ENCODE measurements at places on chromosomes 4 and X.

DNA sequence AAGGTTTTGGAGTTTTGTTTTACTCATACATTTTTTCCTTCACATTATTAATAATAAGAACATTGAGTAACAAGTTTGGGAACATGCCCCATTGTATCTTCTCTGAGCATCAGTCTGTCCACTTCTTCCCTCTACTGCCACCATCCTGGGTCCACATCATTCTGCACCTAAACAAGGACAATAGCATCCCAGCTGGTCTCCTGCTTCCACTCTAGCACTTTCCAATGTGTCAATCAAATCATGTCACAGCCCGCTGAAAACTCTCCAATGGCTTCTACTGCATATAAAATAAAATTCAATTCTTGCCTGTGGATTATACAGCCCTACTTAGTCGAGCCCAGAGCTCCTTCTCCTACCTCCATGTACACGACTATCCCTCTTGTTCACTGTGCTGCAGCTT lies 66.8 kb upstream of the RBPJ start:
- DNase-seq, result no peak

DNA sequence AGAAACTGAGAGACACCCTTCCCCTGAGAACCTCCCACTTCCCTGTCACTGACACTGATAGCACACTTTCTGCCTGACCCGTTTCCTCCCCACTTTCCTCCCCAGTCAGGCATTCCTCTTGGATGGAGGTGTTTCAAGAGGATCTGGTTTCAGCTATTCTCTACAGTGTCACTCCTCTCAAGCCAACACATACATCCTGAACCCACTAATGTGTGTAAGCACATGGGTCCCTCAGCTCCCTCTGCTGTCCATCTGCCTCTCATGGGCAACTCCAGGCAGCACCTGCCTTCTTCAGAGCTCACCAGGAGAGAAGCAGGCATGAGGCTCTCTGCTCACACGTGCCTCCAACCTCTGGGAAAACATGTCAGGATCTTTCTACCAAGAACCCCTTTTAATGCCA lies 207.6 kb downstream of the NAF1 start:
- DNase-seq, result no peak

DNA sequence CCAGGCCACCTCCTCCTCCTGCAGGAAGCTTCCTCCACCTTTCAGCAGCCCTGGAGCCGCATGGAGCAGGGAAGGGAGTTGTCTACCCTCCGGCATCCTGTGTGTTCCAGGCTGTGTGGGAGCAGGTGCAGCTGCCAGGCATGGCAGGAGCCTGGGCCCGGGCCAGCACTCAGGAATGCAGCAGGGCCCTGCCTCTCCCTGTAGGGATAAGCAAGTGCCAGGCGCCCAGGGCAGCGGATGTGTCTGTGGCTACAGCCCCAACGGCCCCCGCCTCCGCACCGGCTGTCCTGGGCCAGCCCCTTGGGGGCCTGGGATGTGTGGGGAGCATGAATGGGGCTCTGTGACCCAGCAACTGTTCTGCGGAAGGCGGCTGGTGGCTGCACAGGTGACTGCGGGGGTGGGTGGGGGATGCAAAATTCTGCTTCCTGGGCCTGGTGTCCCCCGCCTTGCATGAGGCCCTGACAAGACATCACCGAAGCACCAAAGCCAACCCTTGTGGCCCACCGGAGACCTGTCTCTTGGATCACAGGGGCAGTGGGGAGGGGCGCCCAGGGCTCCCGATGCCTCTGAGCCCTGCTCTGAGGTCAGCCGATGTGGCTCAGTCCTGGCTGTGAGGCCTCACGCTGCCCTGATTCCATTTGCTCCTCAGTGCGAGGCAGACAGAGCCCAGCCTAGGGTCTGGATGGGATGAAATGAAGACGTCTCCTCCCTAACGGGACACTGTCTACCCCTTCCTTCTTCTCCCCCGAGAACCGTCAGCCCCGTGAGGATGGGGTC lies 1.4 kb upstream of the DOK7 start:
- DNase-seq, result no peak

DNA sequence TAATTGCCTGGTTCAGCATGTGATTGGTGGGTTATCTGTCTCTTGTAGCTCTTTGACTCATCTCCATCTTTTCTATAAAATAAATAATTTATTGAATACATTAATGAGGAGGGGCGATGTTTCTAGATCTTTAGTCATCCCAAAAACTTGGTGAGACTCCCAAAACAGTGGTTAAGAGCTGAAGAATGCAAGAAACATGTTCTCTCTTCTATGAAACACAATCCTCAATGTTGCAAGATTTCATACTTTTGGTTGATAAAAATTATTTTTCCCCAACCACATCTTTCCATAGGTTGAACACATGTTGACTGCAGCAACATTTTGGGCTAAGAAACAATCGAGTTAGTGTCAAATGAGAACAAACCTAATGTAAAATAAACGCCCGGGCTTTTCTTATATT lies 1.2 kb upstream of the TMEM47 start:
- no peak for DNase-seq

DNA sequence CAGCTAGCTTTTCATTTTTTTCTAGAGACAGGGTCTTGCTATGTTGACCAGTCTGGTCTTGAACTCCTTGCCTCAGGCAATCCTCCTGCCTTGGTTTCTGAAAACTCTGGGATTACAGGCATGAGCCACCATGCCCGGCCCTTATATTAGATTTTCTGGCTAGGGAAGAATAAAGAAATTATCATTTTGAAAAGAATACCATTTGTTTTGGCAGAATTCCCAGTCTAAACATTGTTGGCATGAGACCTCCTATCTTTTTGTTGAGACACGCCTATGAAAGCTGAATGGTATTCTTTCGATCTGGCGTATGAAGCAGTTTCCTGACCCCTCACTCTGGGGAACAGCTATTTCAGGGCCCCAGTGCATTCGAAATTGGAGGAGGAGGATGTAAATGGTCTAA lies 107.0 kb downstream of the REPS2 start:
- no peak for DNase-seq

DNA sequence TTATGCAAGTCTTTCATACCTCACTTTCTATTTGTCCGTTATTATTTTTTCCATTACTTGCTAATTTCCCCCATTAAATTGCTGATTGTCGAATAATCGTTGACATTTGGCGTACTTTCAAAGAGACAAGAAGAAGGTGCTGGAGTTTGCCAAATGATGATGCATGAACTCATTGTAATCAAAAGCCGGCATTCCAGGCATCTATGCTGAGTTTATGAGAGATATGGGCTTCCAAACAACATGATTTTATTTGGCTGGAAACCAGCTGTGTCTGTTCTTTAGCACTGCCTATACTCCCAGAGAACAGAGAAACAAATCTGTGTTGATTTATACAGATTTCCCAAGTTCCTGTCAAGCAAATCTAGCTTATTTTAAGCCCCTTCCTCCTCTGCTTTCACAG lies 80.8 kb upstream of the RPS6KA3 start:
- DNase-seq, result no peak

- no peak for DNase-seq
These were observed 537.3 kb downstream of the STPG2 start for GRCh38 chr4:97605932-97606331.

- DNase-seq, result no peak
These were observed 289.6 kb downstream of the CXXC4 start for GRCh38 chr4:104205116-104205515.

GRCh38 chrX:65598559-65599147 lies 64.1 kb upstream of the LAS1L start:
- DNase-seq, result no peak

DNA sequence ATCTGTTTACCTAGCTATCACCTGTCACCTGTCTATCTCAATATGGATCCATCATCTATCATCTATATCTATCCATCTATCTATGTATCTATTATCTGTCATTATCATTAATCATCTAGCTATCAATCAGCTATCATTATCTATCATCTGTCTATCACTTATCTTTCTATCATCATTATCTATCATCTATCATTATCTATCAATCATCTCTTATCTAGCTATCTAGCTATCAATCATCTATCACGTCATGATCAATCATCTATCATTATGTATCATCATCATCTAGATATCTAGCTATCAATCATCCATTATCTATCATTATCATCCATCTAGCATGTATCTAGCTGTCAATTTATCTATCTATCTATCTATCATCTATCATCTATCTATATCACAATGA lies 7.9 kb downstream of the ARSD start:
- DNase-seq, result no peak

- no peak for DNase-seq
These were observed 446.3 kb downstream of the TRAM1L1 start for GRCh38 chr4:116639070-116639577.

GRCh38 chr4:165207016-165207430 lies 338 bp upstream of the KLHL2 start:
- peak; percentile 1 for DNase-seq

DNA sequence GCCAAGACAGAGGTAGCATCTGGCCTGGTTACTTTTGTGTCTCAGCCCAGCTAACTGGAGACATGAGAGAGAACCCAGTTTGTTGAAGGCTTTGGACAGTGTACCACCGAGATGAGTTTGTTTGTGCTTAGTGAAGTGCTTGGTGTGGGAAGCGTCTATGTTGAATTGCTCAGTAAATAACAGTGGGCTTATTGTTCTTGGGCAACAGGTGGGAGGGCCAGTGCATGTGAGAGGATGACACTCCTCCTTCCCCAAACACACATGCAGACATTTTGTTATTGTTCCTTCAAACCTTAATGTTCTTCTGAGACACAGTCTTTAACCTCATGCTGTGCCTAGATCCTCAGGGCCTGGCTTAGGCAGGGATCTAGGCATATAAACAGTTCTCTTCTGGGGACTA lies 39.7 kb downstream of the MSN start:
- DNase-seq, result no peak

- DNase-seq, result no peak
These were observed 147.9 kb upstream of the CTSO start for GRCh38 chr4:156101571-156101970.

DNA sequence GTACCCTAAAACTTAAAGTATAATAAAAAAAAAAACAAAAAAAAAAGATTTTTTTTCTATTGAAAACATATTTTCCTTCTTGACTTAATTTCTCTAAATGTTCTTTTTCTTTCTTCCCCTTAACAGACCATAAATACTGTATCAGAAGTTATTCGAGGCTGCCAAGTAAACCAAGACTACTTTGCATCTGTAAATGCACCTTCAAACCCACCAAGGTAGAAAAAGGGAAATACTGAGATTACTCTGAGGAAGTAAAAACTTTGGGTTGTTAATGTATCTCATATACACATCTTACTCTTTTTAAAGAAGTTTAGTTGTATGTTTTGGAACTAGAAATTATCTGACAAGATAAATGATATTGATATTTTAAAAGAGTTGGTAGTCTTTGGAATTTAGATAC lies 65.6 kb downstream of the USO1 start:
- DNase-seq, result no peak

- DNase-seq, result no peak
These were observed 13.3 kb downstream of the USP27X start for GRCh38 chrX:49892542-49892941.

GRCh38 chr4:78570117-78570516 lies 18.5 kb downstream of the ANXA3 start:
- no peak for DNase-seq

- DNase-seq, result no peak
These were observed 113.4 kb downstream of the TBL1X start for GRCh38 chrX:9578083-9578779.

DNA sequence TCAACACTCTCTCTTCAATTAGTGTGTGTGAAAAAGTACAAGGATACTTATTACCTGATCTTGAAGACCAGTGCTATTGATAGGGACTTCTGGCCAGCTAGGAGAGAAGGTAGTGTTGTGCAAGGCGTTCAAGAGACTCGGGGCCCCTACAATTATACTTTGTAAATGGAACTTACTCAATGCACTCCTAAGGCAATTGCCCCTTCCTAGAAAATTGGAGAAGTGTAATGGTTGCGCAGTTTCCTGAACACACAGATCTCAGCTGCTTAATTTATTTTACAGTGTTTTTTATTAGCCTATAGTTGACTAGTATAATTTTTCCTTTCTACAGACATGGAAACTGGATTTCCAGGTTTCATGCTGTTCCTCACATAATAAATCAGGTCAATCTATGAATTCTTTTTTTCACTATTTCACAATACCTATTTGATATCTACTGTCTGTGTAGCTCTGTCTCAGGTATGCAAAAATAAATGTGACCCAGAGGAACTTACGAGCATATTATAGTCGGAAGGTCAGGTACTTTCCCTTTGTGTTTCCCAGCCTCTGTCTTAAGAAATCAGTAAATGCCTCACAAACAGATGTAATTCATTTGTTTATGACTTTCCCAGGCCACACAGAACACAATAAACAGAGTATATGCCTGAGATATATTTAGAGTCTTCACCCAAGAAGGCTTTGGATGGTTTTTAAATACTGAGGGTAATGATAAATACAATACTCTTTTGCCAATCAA lies 89.1 kb upstream of the TET2 start:
- DNase-seq, result no peak

DNA sequence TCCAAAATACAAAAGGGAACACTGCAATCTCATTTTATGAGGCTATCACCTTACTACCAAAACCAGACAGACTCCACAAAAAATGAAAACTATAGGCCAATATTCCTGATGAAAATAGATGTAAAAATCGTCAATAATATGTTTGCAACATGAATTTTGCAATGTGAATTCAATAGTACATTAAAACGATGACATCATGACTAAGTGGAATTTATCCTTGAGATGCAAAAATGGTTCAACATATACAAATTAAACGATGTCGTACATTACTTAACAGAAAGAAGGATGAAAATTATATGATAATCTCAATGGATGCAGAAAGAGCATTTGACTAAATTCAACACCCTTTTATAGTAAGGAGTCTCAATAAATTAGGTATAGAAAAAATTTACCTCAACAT lies 123.0 kb downstream of the AREG start:
- DNase-seq, result no peak

- DNase-seq, result peak; percentile 61
These were observed 343.7 kb downstream of the MID1IP1 start for GRCh38 chrX:39144956-39145355.

DNA sequence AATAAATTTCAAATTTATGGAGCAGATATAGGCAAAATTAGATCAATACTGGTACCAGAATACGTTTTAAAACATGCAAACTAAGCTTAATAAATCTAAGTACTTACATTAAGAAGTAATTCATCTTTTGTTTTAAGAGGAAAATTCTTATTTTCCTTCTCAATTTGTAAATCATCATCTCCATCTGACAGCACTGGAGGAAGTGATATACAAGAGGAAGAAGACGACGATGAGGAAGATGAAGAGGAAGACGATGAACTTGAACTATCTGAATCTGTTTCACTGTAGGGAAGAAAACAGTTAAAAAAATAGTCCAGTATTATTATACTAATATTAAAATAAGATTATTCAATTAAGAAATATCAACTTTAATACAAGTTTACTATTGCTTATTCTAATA lies 2.6 kb downstream of the NAF1 start:
- DNase-seq, result no peak

GRCh38 chrX:41449615-41450014 lies 2.5 kb downstream of the NYX start:
- DNase-seq, result no peak

- DNase-seq, result no peak
These were observed 86.5 kb upstream of the RPL34 start for GRCh38 chr4:108533876-108534275.

DNA sequence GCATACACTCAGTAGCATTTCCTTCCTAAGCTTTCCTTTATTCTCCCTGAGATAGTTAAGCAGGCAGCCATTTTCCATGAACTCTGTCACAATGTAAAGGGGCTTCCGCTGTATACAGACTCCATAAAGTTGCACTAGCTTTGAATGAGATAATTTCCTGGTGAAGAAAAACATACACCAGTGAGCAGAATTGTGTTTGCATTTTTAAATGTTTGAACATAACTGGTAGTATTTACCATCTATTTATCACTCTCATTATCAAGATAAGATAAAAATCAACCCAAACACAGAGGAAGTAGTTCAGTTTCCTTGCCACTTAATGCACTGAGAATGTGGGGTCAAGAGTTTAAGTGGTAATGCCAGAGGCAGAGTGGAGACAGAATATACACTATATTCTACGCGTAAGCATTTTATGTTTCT lies 54.1 kb downstream of the TXK start:
- DNase-seq, result no peak
